ENCODE measurements at places on chromosomes 3 and 15. TPM values are rescaled to one million over a fixed set of nuclear protein-coding genes. Genes with fewer than 3 reads are reported as not detected.

DNA sequence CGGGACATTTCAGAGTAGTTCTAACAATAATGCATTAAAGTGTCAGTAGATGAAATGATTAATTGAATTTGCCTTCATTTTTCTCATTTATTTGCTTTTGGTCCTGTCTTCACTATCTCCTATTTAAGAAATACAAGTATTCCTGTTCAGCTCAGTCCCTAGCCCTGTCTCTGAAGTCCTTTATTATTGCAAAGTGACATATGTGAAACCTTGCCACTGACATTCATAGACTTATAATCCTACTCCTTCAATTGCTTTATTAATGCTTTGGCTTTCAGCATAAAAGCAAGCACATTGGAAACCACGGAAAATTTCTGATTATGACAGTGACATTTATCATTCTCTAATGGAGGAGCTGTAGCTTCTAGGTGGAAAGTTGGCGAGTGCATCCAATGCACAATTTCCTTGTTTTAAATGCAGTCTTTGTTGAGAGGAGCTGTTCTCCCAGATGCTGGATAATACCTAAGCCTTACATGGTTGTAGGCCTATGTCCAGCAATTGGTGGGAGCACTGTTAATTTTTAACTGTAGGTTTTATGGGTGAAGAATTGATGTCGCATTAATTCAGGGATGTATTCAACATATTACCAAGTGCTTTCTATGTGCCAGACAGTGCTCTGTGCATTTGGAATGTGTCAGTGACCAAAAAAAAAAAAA, 337.8 kb downstream of the FEZF2 start:
- DNase-seq, result no peak

GRCh38 chr3:119672776-119673175, 4.4 kb downstream of the COX17 start:
- DNase-seq, result no peak

- no peak for DNase-seq
Measured at GRCh38 chr15:73322665-73323373, 45.9 kb downstream of the HCN4 start.

GRCh38 chr3:167700046-167700445, 34.6 kb downstream of the PDCD10 start:
- no peak for DNase-seq

Gene MYRIP
- 7.4 TPM for total RNA-seq

DNA sequence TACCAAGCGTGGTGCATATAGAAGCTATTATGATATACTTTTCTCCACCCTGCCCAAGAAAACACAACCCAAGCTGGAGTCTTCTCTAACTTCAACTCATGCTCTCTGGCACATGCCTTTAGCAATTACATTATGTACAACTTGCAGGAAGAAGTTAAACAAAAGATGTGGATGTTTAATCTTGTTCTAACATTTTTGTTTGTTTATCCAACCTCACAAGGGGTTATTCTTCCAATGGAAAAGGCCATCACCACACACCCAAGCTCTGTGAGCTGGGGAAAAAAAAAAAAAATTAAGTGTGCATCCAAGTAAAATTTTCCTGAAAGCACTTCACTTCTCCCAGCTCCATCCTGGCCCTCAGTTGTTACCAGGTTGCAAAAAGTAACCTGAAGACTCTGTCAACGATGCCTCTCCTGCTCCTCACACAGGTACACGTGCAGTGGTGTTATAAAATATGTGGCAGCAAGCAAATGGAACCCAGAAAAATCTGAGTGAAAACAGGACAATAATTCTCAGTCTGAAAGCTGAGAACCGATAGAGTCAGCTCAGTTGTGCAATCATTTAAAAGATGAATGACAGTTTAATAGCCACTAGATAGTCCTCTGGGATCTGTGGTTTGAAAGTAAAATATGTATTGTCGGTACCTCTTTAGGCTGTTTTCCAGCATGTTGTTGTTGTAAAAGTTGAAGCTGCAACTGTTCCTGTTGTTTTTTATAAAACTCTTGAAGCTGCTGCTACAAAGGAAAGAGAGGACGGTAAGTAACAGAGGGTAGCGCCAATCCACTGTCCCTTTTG, 531.4 kb downstream of the FOXP1 start:
- DNase-seq, result no peak

Gene MAGEL2
- 2.0 TPM for total RNA-seq

Gene TMEM39A
- total RNA-seq, result 27.0 TPM

GRCh38 chr15:31327669-31328427, 1.2 kb downstream of the KLF13 start:
- DNase-seq, result no peak

DNA sequence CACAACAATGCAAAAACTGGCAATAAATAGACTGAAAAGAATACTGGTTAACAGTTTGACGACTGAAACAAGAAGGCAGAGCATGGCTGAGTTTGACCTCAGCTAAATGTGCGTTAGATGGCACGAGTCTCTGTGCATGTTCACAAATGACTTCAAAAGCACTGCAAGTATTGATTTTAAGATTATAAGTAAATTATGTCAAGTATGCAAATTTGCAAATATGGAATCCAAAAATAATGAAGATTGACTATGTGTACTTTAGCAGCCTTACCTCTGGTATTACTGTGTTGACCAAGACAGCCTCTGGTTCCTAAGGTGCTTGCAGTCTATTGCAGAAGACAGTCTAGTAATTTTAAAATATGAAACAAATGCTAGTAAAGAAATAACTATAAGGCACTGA, 2.6 kb upstream of the EIF5A2 start:
- DNase-seq, result no peak

Gene STAC
- 3.9 TPM for total RNA-seq

DNA sequence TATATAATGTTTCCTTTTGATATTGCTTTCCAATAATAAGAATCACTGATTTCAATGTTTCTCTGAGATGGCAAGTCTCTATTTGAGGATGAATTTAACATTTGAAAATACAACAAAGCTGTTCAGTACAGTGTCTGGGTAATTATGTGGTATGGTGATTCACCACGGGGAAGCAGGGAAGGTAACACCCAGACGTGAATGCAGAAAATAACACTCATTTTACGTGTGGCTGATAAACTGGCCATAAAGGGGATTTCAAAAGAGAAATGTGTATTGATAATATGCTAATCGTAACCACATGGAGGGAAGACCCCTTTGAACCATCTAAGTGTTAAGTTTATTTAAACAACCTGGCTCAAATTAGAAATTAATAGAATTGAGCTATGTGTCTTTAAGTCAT, 344.6 kb downstream of the GRM7 start:
- DNase-seq, result no peak

GRCh38 chr15:91553196-91553854, 300.2 kb upstream of the SLCO3A1 start:
- DNase-seq, result no peak

- no peak for DNase-seq
Measured at GRCh38 chr3:132536442-132537153, 60.5 kb upstream of the ACKR4 start.

DNA sequence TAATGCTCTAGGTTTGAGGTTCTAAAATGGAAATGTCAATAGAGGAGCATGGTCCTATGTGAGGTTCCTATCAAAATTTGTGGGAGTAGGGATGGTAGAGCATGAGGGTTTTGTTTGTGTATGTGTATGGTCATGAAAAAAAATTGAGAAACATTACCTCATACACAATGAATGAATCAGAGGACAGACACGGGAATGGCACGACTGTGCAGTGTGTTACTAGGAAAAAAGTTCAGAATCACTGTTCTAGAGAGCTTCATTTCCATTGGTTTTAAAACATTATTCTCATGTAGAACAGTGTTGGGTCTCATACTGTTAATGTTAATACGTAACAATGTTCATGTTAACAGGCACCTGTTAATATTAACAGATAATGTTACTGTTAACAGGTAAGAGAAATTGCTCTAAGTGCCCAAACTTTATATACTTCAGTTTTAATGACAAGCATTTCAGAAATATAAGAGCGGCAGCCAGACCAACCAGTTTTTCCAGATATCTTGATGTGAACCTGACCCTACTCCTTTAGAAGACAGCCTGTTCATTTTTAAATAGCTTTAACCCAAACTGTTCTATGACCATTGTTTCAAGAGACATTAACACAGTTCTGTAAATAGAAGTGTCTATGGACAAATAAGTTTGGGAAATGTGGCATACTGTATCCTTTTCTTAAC, 48.0 kb downstream of the SLC15A2 start:
- no peak for DNase-seq

DNA sequence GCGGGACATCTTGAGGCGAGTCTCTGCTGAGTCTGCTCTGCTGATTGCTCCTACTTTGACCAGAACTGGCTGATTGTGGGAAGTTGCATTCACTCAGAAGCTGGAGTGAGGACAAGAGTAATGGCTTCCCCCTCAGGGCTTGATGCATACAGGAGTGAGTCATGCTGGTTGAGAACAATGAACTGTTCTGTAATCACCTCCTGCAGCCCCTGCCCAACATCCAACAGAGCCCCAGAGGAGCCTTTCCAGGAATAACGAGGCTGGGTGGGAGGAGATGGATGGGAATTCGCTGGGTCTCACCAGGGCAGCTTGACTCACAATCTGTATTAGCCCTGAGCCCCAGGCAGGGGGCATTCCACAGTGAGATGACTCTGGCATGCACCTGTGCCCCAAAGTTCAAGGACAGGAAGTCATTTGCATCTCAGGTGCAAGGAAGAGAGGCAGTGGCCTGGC, 85.0 kb downstream of the RAB11A start:
- no peak for DNase-seq

DNA sequence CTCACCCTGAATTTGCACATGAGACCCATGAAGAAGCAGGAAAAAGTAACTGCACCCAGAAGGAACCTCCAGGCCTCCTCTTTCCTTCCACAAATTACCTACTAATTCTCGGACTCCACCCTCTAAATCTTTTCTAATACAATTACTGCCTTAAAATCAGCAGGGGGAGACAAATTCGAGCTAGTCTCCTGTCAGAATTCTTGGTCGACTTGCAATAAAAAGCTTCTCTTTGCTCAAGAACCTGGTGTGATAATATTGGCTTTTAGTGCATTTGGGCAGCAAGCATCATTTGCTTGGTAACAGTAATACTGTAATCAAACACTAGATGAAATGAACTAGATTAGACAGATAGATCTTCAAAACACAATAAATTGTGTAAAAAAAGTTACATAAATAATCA, 281.9 kb downstream of the RAP2B start:
- DNase-seq, result no peak

DNA sequence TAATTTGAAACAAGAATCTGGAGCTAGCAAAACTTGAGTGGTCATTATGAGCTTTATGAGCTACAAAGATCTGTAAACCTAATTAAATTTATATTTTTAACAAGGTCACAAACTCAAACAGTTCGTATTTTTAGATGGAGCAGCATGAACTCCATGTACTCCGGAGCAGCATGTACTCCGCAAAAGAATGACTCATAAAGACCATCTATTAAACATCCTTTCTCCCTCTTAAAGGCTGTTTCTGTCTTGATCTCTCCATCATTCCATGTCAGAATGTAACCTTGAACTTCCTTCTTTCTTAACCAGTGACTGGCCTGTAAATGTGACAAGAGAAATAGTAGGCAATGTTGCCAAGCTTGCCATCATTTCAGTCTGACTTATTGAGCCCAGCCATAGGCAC, 696.9 kb downstream of the ZNF385D start:
- no peak for DNase-seq

GRCh38 chr3:73314151-73314951, 252.9 kb downstream of the EBLN2 start:
- DNase-seq, result no peak

DNA sequence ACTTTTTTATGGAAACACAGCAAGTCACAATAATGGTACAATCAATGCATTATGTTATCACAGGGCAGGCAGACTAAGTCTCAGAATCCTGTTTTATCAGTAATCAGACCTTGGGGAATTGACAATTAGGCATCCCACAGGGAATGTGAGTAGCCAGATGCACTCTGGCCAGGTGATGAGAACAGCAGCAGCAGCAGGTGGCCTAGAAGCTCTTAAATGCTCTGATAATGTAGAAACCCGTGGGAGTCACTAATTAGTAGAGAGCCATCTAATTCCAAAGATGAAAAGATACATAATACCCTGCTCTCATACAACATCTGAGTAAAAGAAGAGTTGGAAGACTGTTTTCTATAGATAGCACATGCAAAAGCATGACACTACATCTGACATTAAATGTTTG, 12.6 kb downstream of the CEP152 start:
- DNase-seq, result no peak

GRCh38 chr3:137695351-137695750, 68.8 kb upstream of the SOX14 start:
- DNase-seq, result no peak

- no peak for DNase-seq
Measured at GRCh38 chr3:23484386-23484785, 281.3 kb downstream of the UBE2E2 start.

DNA sequence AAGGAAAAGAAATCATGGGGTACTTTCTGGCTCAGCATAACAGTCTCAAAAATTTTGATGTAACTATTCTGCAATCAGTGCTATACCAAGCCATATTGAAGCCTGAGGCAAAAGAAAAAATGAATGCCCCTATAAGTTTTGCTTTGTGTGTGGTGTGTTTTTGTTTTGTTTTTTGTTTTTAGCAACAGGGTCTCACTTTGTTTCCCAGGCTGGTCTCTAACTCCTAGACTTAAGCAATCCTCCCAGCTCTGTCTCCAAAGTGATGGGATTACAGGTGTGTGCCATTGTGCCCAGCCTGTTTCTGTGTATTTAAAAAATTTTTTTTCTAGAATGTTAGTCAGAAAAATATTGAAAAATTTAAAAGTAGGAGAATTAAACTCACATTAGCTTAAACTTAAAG, 93.2 kb downstream of the ZNF280D start:
- DNase-seq, result no peak

Gene SAMD7
- total RNA-seq, result not detected

- DNase-seq, result no peak
Measured at GRCh38 chr3:158091531-158091930, 14.7 kb downstream of the SHOX2 start.

Gene TGM4
- not detected for total RNA-seq

DNA sequence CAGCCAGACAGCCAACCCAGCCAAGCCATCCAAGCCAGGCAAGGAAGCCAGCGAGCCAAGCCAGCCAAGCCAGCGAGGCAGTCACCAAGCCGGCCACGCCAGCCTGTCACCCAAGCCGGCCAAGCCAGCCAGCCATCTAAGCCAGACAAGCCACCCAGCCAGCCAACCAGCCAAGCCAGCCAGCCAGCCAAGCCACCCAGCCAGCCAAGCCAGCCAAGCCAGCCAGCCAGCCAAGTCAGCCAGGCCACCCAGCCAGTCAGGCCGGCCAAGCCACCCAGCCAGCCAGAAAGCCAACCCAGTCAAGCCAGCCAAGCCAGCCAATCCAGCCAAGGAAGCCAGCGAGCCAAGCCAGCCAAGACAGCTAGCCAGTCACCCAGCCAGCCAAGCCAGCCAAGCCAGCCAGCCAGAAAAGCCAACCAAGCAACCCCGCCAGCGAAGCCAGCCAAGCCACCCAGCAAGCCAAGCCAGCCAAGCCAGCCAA, 201.2 kb downstream of the GOLGA6L6 start:
- DNase-seq, result peak; percentile 100

DNA sequence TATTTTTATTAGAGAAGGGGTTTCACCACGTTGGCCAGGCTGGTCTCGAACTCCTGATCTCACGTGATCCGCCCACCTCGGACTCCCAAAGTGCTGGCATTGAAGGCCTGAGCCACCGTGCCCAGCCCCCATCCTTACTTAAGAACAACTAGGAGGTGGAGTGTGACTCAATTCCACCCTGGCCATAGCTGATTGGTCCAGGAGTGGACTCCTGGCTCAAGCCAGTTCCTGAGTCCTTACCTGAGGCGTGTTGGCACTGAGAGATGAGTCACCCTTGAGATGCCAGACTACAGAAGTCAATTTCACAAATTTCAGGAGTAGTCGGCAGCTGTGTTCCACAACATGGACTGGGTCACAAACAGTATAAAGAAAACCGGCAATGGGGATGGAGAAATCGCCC, 124.2 kb downstream of the SHQ1 start:
- DNase-seq, result no peak

All from vagina (tissue), 2 donors.